ENCODE measurements at places on chromosomes 5 and 9.

DNA sequence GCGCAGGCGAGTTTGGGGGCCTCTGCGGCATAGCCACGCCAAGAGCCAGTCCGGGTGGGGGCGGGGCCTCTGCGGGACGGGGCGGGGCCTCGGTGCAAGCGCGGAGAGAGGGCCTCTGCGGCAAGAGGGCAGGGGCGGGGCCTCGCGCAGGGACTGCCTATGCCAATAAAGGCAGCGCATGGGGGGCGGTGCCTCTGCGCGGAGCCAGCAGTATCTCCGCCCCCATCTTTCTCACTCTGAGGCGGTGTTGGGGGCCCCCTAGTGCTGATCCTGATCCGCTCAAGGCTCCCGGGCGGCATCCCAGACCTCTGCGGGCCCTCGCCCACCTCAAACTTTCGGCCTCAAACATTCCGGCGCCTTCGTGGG, 9.2 kb upstream of the GPRIN1 start:
- peak; percentile 65 for DNase-seq

GRCh38 chr5:127359502-127359901, 68.9 kb downstream of the MEGF10 start:
- DNase-seq, result no peak

DNA sequence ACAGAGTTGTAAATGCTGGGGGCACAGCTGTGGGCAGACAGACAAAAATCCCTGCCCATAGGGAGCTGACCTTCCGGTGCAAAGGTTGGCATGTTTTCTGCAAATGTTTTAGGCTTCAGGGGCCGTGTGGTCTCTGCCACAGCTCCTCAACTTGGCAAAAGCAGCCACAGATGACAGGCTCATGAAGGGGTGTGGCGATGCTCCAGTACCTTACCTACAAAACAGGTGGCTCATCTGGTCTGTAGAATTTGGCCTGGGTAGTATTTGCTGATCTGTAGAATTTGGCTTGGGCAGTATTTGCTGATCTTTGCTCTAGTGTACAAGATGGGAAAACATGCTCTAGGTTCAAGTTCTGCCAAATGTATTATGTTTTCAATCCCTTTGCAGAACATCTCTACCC, 283.9 kb downstream of the GADD45G start:
- no peak for DNase-seq

DNA sequence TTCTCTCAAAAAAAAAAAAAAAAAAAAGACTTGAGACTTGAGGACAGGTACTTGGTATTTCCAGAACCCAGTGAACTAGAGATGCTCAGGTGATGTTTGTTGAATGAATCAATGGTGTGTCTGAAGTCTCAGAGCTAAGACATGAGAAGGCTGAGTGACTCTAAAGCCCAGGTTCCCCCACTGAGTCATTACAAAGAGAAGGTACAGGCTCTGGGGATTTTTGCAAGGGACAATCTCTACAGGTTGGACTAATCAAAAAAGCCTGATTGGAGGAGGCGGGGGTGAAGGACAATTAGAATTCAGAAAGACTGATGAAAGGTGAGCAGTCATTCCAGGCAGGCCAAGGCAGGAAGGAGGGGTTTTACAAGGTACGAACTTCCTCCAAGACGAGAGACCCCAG, 8.2 kb upstream of the FABP6 start:
- DNase-seq, result no peak

DNA sequence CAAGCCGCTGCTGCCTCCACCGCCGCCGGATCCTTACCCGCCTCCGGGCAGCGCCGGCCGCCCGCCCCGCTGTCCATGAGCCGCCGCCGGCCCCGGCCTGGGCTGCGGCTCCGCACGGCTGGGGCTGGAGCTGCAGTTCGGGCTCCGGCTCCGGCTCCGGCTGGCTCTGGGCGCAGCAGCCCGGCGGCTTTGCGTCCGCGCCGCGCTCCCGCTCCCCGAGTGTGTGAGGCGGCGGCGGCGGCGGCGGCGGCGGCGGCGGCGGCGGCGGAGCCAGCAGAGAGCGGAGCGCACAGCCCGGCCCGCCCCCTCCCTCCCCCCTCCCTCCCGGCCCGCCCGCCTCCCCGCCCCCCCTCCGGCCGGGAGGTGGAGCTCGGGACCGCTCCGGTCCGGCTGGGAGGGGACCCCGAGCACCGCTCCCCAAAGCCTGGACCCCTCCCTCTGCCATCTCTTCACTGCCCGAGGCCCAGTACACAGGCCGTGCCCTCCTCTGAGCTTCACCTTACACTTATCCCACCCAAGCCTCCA, at the start of gene PCDH1:
Gene PCDH1 (minus strand): TSS at position 225 of the 525 bp plus-strand sequence. CDS start 148 bp downstream, at position 77.
- DNase-seq, result no peak

- no peak for DNase-seq
Observed at GRCh38 chr5:104345222-104346016, 782.8 kb upstream of the NUDT12 start.

DNA sequence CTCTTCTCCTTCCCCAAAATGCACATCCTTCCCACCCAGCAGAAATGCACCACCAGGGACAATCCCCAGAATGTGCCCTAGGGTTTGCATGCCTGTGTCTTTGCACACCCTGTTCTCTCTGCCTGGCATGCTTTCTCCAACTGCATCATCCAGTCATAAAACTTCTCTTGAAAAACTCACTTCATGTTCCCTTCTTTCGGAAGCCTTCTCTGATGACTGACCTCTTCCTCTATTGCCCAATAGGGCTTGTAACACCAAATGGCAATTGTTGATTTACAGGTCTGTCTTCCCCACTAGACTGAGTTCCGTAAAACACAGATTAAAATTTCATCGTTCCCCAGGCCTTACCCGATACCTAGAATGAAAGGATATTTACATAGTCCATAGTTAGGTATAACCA, 83.1 kb upstream of the SPOCK1 start:
- DNase-seq, result no peak

DNA sequence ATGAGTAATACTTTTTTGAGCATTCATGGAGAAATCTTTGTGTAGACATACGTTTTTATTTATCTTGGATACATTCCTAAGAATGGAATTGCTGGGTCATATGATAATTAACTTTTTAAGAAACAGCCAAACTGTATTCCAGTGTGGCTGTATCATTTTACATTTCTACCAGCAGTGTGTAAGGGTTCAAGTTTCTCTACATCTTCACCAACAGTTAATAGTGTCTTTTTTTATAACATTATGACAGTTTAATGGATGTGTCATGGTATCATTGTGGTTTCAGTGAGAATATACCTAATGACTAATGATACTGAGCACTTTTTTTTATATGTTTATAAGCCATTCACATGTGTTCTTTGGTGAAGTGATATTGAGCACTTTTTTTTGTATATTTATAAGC, 52.4 kb downstream of the NIPBL start:
- no peak for DNase-seq

DNA sequence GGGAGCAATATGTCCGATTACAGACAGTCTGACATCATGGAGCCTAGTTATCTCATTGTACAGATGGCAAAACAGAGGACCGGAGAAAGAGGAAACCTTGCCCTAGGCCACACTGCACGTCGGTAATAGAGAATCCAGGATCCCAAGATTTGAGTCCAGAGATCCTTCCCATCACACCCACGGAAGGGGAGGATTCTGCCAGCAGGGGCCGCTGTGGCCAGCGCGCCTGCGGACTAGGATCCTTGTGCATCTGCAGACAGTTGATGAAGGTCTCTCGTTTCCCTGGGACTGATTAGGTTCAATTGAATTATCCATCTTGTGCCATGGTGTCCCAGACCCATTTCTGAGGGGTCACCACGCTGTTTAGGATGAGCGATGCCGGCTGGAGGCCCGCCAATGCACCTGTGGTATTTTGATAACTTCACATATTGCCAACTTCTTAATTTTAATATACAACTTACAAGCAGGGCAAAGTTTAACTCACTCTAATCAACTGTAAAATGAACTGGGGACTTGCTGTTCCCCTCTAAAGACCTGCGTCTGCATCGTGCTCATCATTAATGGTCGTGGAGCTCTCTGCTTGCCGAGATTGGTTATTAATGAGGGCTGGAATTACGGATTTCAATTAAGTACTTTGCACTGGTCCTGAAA, 592.7 kb upstream of the BRINP1 start:
- DNase-seq, result no peak

- no peak for DNase-seq
Observed at GRCh38 chr9:120757026-120757913, 35.9 kb downstream of the FBXW2 start.

DNA sequence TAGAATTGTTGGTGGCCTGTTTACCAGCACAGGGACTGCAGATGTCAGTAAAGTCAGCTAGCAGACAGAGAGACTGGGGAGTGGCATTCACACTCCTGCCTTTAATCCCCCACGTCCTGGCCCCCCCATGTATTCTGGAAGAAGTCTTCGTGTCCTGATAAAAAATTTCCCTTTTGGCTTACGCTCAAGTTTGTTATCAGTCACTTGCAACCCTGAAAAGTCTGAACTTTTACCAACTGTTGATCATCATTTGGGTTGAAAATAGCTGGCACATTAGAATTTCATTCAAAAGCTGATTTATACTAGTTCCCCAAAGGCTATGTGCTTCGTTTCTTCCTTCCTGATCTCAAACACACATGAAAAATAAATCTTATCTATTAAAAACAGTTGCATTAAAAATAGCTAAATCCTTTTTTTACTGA, 5.8 kb upstream of the CRHBP start:
- no peak for DNase-seq

DNA sequence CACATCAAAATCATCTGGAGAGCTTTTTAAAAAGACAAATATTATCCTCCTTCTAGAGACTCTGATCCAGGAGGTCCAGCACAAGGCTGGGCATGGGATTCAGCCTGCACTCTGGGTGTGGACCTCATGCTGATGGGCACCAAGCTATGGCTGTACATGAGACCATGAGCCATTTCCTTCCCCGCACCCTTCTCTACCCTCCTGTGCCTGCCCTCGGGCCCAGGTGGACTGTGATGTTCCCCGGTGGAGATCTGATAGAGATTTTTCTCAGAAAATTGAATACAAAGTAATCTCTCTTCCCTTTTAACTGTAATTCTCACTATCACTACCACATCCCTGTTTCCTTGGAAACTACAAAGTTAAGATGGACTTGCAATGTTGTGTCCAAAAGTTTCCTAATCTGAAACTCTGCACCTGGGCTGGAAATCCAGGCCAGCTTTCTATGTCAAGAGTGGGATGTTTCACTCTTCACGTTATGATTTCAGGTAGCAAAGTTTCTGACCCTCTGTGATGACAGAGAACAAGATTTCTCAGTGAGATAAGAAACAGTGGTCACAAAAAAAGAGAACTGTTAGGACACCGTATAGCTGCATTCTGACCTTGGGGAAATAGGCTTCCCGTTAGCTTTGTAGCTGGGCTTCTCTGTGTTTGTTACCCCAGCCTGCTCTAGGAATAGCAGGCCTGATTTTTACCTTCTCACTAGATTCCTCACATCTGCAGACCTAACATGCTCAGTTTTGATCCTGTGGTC, 11.5 kb downstream of the SFXN1 start:
- DNase-seq, result no peak

DNA sequence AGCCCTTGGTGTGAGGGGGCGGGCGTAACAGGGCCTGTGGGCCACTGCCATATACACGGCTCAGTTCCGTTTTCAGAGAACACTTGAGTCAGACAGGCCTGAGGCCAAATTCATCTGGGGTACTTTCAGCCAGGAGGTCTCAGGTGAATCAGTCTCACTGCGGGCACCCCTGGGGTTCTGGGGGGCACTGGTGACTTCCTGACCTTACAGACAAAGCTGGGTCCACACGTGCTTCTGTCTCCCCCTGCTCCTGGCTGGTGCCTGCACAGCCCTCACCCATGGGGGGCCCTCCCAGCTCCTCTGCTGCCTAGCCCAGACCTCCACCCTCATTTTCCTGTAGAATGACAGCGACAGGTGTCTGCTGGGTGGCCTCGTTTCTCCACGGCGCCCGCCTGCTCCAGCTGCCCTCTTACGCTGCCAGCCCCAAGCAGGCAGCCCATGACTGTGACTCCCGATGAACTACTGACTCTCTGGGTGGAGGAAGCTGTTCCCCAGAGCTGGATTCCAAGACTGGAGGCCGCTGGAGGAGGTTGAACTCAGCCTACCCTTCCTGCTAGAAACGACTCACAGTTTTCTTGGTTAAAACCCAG, 374.1 kb upstream of the IRX4 start:
- DNase-seq, result no peak

DNA sequence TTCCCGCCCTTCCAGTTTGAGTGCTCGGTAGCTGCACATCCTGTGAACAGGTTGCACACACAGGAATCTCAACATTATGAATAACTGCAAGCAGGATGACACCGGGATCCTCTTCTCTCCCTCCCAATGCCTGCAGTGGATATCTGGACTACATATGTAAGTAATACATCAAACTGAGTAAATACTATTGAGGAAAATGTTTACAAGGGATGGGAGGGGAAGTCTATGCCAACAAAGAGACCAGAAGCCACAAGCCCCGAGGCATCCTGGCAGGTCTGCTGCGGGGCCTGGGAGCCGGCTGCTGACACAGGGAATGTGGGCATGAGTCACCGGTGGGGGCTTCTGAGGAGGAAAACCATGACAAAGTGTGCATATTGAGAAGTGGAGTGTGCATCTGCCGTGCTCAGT, 8.6 kb upstream of the ANKRD33B start:
- no peak for DNase-seq

DNA sequence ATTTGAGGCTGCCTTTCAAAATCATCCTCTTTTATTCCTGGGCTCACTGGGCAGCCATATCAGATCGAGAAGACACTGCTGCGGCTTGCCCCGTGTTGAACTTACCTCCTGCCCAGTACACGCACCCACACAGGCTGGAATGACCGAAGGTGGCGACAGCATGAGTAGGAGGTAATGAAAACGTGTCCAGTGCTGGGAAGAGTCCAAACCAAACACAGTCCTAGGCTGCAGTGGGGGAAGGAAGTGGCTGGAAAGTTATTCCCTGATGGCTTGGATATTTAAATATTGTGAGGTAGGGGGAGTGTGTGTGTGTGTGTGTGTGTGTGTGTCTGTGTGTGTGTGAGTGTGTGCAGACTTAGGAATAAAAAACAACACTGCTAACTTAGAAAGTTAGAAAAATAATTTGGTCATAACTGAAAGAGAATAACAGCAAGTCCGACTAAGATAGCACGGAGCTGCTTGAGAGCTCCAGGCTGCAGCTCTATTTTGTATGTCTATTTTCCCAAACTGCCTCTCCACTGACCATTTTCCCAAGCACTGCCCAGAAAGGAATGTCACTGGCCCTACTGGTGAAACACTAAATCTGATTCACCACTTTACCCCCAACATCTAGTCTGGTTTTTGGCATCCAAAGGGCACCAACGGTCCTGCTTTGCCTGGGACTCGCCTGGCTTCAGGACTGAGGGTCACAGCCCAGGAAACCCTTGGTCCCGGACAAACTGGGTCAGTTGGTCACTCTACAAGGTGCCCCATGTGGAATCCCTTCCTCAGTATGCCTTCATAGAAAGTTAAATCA, 41.2 kb downstream of the ANKH start:
- no peak for DNase-seq

- DNase-seq, result no peak
Observed at GRCh38 chr5:122871661-122872060, 26.2 kb downstream of the SNX24 start.

DNA sequence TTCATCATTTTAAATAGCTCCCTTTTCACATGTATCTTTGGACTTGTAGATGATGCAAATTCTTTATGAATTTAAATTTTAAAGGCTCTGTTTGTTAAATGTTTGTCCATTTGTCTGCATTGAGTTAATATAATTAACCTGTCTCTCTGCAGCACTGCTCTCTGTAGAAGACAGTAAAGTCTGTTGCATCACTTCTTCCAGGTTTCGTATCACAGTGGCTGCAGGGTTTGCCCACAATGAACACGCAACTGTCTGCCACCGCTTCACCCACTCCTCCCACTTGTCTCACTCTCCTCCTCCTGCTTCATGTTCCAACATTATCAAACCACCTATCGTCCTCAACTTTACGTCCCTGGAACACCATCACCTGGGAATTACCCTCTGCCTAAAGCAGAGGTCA, 231.3 kb upstream of the SLC30A5 start:
- DNase-seq, result no peak
